ENCODE measurements at places on chromosomes 13 and 19. TPM values are rescaled to one million over a fixed set of nuclear protein-coding genes. Genes with fewer than 3 reads are reported as not detected.
A peak's percentile ranks its signal among the peaks of the same experiment; 100 is the strongest.

GRCh38 chr13:60851378-60851777, 454.4 kb downstream of the TDRD3 start:
- no peaks in the 10 kb centered on the region for H3K4me1 ChIP-seq
- no peak overlapping the region for H3K27ac ChIP-seq
- H3K4me3 ChIP-seq: no peak overlapping the region
- no peak for DNase-seq
- no peaks in the 10 kb centered on the region for H3K36me3 ChIP-seq
- no peaks in the 10 kb centered on the region for H3K27me3 ChIP-seq

GRCh38 chr13:26476111-26476781, 81.2 kb upstream of the WASF3 start:
- H3K4me1 ChIP-seq: no peaks in the 10 kb centered on the region
- H3K27ac ChIP-seq: no peak overlapping the region
- no peak overlapping the region for H3K4me3 ChIP-seq
- no peaks in the 10 kb centered on the region for H3K36me3 ChIP-seq

DNA sequence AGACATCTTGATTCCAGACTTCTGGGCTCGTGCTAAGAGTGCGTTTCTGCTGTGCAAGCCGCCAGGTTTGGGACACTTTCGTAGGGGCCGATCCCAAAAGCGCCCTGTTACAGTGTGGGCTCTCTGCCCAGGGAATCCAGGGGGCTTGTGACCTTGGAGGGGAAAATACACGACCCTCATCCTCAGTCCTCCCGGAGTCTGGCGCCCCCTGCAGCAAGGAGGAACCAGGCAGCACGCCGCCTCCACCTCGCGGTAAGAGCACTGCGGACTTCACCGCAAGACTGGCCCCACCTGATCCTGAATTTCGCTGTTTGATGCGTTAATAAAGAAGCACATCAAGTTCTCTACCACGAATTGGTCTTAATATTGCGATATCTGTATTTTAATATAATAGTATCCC, 5.2 kb downstream of the POLRMT start:
- H3K27me3 ChIP-seq: no peaks in the 10 kb centered on the region
- H3K36me3 ChIP-seq: peaks cover 39% of the 10 kb centered on the region
- H3K27ac ChIP-seq: no peak overlapping the region
- peak; percentile 35 for DNase-seq
- H3K4me3 ChIP-seq: no peak overlapping the region

- H3K4me1 ChIP-seq: peaks cover 2% of the 10 kb centered on the region
- H3K27ac ChIP-seq: no peak overlapping the region
- peaks cover 4% of the 10 kb centered on the region for H3K27me3 ChIP-seq
- no peak overlapping the region for H3K4me3 ChIP-seq
Measured at GRCh38 chr19:46551164-46551563, 50.0 kb upstream of the CALM3 start.

- peak overlapping the region; percentile 99 for H3K4me3 ChIP-seq
- H3K4me1 ChIP-seq: peaks cover 45% of the 10 kb centered on the region
- no peaks in the 10 kb centered on the region for H3K27me3 ChIP-seq
- peak overlapping the region; percentile 91 for H3K27ac ChIP-seq
- H3K36me3 ChIP-seq: peaks cover 27% of the 10 kb centered on the region
- DNase-seq: peak; percentile 81
Measured at GRCh38 chr13:114130837-114131582, 1.4 kb downstream of the RASA3 start.

DNA sequence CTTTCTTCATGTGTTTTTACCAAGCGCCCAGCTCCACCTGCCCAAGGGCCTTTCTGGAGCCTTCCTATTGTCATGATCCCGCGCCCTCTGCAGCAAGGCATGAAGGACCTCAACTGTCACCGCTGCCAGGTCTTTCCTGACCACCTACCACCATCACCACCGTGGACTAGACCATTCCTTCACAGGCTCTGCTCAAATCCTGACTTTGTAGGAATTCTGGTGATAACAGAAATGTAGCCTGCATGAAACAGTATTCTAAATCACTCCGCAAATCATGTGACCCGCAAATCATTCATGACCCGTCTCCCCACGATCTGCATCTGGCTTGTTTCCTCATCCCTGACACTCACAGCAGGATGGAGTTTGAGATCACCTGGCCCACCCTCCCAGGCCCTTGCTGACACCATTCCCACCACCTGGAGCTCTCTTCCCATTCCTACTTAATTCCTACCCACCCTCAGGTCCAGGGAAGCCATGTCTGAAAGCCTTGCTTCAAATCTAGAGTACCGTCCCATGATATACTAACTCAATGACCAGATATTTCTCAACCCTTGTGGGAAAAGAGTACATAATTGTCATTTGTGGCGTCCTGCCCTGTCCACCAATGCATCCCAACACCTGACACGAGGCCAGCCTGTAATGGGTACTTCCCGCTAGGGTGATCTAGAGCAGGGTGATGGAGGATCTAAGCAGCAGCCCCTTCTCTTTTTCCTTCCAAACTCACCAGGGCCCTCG, 1.3 kb downstream of the UBE2S start:
- H3K27me3 ChIP-seq: no peaks in the 10 kb centered on the region
- peak overlapping the region; percentile 92 for H3K4me3 ChIP-seq
- peaks cover 26% of the 10 kb centered on the region for H3K4me1 ChIP-seq
- peak overlapping the region; percentile 83 for H3K27ac ChIP-seq
- H3K36me3 ChIP-seq: peaks cover 56% of the 10 kb centered on the region

DNA sequence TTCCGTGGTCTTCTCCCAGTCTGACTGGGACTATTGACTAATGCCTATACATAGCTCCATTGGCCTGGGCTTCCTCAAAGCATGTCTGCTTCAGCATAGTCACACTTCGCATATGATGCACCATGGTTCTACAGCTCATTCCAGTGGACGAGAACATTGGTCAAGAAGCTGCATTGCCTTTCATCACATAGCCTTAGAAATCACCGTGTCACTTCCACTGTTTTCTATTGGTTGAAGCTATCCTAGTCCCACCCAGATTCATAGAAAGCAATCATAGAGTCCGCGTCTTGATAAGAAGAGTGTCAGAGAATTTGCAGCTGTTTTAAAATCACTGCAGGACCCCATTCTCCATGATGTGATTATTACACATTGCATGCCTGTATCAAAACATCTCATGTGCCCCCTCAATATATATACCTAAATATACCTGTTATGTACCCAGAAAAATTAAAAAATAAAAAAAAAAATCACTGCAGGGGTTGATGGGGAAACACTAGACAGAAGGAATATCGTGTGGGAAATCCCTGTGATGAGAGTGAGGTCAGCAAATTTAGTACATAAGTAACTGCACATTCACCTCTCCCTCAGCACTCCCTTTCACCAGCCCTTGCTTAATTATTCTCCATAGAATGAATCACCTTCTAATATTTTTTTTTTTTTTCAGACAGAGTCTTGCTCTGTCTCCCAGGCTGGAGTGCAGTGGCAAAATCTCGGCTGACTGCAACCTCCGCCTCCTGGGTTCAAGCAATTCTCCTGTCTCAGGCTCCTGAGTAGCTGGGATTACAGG, 2.2 kb upstream of the ARHGAP33 start:
- no peaks in the 10 kb centered on the region for H3K27me3 ChIP-seq
- no peak overlapping the region for H3K27ac ChIP-seq
- no peak for DNase-seq
- H3K36me3 ChIP-seq: peaks cover 7% of the 10 kb centered on the region
- H3K4me1 ChIP-seq: peaks cover 10% of the 10 kb centered on the region

- peaks cover 23% of the 10 kb centered on the region for H3K4me1 ChIP-seq
- DNase-seq: no peak
- H3K27me3 ChIP-seq: no peaks in the 10 kb centered on the region
- H3K4me3 ChIP-seq: no peak overlapping the region
- no peak overlapping the region for H3K27ac ChIP-seq
Measured at GRCh38 chr13:29801102-29801501, 49.3 kb downstream of the UBL3 start.

GRCh38 chr19:54731191-54731590, 6.9 kb downstream of the KIR3DL3 start:
- peaks cover 5% of the 10 kb centered on the region for H3K27me3 ChIP-seq
- no peaks in the 10 kb centered on the region for H3K36me3 ChIP-seq
- H3K4me1 ChIP-seq: no peaks in the 10 kb centered on the region
- no peak for DNase-seq
- H3K4me3 ChIP-seq: no peak overlapping the region
- no peak overlapping the region for H3K27ac ChIP-seq

DNA sequence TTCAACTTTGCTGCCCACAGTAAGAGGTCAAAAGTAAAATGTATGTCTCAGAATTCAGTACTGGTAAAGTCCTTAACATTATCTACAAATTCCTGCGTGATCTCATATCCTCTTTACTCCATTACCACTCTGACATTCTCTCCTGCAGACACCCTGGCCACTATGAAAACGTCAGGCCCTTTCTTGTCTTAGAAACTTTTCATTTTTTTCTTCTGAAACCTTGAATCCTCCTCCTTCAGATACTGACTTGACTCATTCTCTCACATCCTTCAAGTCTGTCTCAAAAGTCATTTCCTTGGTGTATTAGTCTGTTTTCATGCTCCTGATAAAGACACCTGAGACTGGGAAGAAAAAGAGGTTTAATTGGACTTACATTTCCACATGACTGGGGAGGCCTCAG, 262.3 kb downstream of the POU4F1 start:
- H3K4me3 ChIP-seq: no peak overlapping the region
- DNase-seq: no peak
- no peak overlapping the region for H3K27ac ChIP-seq
- no peaks in the 10 kb centered on the region for H3K4me1 ChIP-seq
- H3K27me3 ChIP-seq: no peaks in the 10 kb centered on the region

- DNase-seq: no peak
- H3K27me3 ChIP-seq: no peaks in the 10 kb centered on the region
- peaks cover 22% of the 10 kb centered on the region for H3K4me1 ChIP-seq
- no peak overlapping the region for H3K27ac ChIP-seq
- H3K4me3 ChIP-seq: no peak overlapping the region
Measured at GRCh38 chr19:12199757-12200419, 37.0 kb downstream of the ZNF136 start.

DNA sequence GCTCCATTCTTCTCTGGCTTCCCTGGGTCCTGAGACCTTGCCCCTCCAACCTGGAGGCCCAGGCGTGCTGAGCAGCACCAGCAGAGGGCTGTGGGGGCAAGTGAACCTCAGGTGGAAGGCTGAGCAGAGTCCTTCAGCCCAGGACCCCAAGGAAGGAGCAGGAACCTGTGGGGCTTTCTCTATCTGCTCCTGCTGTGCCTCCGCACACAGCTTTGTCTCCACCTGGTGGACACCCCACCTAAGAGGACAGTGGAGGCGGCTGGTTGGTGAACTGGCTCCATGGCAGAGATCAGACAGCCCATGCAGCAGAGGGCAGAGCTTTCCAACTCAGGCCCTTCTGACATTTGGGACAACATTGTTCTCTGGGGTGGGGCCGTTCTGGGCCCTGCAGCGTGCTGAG, 19.7 kb downstream of the ZFR2 start:
- peak; percentile 72 for DNase-seq
- H3K27ac ChIP-seq: no peak overlapping the region
- no peaks in the 10 kb centered on the region for H3K27me3 ChIP-seq
- H3K4me1 ChIP-seq: no peaks in the 10 kb centered on the region
- peaks cover 5% of the 10 kb centered on the region for H3K36me3 ChIP-seq
- H3K4me3 ChIP-seq: no peak overlapping the region

- H3K4me1 ChIP-seq: no peaks in the 10 kb centered on the region
- DNase-seq: no peak
- H3K27ac ChIP-seq: no peak overlapping the region
- no peaks in the 10 kb centered on the region for H3K27me3 ChIP-seq
- no peak overlapping the region for H3K4me3 ChIP-seq
- H3K36me3 ChIP-seq: peaks cover 18% of the 10 kb centered on the region
Measured at GRCh38 chr13:41622432-41623429, 165.4 kb downstream of the RGCC start.

GRCh38 chr13:59494560-59494970, 669.2 kb downstream of the DIAPH3 start:
- DNase-seq: no peak
- H3K4me1 ChIP-seq: peaks cover 4% of the 10 kb centered on the region
- no peak overlapping the region for H3K27ac ChIP-seq
- no peaks in the 10 kb centered on the region for H3K27me3 ChIP-seq

FGF21 gene
- not detected for total RNA-seq

APOC4 gene
- total RNA-seq: not detected

C19orf85 gene
- not detected for total RNA-seq

SHANK1 gene
- total RNA-seq: 0.25 TPM

KLK4 gene
- total RNA-seq: not detected

All from activated CD8-positive, alpha-beta T cell treated with anti-CD3 and anti-CD28 coated beads for 36 hours (primary cell).